ENCODE measurements at places on chromosomes 13 and 19. TPM values are rescaled to one million over a fixed set of nuclear protein-coding genes. Genes with fewer than 3 reads are reported as not detected.

Gene PRR19
- 1.6 TPM for polyA plus RNA-seq

Gene DENND1C
- polyA plus RNA-seq, result 39.1 TPM

Gene SHANK1
- polyA plus RNA-seq, result 3.5 TPM

- no peak for DNase-seq
These were observed 18.0 kb upstream of the EVI5L start for GRCh38 chr19:7811989-7812388.

GRCh38 chr13:110221406-110222117 is 85.4 kb downstream of the COL4A1 start:
- DNase-seq, result no peak

DNA sequence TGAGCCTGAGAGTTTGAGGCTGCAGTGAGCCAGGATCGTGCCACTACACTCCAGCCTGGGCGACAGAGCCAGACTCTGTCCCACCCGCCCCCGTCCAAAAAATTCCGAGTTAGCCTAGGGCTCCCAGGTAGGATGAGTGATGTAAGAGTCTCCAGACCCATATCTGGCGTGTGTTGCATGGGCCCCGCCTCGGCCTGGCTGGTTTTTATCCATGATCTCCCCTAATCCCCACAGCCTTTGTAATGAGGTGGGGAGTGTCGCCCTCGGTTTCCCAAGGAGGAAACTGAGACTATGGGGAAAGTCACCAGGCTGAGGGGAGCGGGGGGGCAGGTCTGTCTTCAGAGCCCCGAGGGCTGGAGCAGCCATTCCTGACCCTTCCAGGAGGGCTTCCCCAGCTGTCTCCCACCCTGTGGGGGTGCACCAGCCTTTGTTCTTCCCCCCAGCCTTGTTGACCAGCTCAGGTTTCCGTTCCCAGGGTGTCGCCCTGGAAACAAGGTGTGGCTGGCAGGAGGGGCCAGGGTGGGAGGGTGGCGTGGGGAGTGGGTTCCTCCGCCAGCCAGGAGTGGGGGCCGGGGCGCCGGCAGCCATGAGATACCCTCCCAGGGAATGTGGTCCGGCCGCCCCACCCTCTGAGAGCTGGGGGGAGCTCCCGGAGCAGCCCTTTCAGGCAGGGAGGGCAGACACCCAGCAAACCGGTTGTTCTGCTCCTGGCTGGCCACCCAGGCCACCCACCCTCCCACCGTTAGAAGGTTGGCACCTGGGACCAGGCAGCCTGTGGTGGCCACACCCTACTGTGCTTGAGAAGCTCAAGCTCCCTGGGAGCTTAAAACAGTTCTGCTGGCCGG is 11.5 kb downstream of the MYH14 start:
- DNase-seq, result no peak

DNA sequence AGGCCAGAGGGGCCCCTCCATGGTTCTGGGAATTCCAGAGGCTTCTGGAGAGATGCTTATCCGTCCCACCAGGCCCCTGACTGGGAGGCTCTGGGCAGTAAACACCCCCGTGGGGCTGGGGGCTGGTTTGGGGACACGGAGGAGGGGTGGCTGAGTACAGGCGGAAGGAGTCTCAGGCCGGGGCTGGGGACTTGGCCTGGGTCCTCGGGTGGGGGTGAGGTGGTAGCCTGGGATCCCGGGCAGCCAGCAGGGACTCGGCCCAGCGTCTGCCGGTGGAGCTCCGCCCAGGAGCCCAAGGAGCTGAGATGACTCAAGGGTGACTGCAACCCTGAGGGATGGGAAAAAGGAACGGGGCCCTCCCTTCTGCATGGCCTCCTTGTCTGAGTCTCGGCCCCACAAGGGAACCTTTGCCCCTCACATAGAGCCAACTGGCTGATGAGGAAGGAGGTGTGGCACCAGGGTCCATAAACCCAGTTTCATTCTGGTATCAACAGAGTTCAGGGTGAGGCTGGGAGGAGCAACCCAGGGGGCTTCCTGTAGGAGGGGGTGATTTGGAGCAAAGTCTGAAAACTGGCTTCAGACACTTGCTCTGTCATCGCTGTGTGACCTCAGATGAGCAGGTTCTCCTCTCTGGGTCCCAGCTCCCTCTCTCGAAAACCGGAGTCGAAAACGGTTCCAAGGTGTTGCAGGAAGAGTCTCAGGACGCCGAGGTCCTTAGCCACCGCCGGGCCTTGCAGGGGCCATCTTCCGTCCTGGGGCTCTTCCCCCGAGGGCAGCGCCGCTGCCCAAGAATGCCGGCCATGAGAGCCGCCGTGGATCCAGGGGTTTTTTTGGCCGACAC is 809 bp downstream of the MISP start:
- DNase-seq, result no peak

All from right renal cortex interstitium (tissue), 3 donors.